ENCODE measurements at places on chromosomes 6 and 20.

DNA sequence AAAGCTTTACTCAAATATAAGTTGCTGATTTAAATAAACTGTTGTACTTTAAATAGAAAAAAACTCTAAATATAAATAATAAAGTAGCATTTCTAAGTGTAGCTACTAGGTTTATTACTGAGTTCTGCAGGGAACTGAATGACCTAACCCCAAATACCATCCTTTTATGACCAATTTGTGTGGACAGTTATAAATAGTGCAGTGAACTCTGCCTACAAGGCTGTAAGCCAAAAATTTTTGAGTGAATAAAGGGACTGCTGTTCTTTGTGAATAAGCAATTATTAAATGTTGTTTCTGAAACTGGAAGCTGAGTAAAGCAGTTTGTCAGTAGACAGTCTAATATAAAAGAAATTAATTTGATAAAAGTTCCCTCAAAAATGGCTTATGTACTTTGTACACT is 90.8 kb upstream of the ELOVL5 start:
- DNase-seq: no peak

DNA sequence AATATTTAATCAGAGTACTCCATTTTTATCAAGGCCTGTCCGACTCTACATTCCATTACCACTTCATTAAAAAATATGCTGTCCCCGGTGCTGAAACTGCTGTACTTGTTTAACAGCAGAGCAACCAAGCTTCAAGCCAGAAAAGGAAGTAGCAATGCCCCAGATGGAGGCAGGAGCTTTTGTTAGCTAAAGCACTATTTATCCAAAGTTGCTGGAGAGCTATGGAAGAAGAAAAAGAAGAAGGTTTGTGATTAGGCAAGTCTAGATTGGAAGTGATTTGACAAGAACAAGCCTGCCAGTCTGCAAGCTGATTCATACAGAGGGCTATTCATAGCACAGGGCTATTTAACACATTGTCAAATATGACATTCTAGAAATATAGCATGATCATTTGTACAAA is 160.9 kb upstream of the SPTLC3 start:
- no peak for DNase-seq

DNA sequence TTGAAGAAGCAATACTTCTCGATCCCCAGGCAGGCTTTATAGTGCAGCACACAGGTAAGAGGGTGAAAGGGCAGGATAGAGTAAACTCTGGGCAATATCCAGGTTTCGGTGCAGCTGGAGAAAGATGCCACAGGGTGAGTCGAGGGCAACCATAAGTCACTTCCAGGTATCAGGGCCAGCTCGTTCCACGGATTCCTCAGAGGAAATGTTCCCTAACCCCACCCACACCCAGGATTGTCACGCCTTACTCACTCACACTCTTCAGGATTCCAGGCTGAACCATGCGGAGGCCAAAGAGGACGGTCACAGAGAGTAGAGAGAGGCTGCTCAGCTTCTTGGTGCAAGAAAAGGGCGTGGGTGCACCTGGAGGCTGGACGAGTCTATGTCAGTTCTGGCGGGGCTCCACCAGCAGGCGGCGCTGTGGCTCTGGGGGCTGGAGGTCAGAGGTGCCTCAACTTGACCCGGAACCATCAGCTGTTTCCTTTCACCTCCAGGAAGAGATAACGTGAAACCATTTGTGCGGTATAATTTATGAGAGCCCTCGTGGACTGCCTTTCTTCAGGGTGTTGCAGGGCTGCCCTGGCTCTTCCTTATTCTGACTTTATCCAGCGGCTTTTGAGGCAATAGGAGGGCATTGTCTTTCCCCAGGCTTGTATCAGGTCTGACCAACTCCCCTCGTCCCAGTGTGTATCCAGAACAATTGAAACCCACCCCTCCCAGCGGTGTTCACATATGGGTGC is 14.5 kb upstream of the WFDC12 start:
- DNase-seq: peak; percentile 10

DNA sequence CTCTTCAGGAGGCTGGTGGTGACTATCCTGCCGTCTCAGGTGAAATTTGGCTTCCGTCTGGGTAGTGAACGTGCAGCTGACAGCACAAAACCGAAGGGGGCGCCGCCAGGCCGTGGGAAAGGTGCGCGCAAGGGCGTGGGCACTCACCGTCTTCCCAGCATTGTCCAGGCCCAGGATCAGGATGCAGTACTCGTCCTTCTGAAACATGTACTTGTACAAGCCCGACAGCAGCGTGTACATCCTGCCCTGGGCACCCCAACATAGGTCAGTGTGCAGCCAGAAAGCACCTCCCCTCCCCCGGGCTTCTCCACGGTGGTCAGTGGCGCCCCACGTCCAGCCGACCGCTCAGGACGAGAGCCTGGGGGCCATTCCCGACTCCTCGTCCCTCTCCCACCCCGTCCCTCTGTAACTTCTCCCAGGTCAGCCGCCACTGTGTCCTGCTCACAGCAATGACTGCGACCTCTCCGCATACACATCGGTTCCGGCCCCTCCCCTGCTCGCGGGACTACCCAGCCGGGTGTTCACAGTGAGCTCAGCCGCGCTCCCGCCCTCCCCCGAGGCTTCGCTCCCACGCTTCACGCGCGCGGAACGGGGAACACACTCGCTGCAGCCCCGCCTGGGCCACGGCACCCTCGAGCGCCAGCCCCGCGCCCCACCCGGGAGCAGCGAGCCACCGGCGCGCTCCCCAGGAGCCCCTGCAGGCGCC is 771 bp downstream of the ARFRP1 start:
- no peak for DNase-seq

GRCh38 chr6:87237804-87238203 is 82.4 kb downstream of the ZNF292 start:
- DNase-seq: no peak

- DNase-seq: no peak
Measured at GRCh38 chr20:31930779-31931178, 21.1 kb downstream of the PDRG1 start.

DNA sequence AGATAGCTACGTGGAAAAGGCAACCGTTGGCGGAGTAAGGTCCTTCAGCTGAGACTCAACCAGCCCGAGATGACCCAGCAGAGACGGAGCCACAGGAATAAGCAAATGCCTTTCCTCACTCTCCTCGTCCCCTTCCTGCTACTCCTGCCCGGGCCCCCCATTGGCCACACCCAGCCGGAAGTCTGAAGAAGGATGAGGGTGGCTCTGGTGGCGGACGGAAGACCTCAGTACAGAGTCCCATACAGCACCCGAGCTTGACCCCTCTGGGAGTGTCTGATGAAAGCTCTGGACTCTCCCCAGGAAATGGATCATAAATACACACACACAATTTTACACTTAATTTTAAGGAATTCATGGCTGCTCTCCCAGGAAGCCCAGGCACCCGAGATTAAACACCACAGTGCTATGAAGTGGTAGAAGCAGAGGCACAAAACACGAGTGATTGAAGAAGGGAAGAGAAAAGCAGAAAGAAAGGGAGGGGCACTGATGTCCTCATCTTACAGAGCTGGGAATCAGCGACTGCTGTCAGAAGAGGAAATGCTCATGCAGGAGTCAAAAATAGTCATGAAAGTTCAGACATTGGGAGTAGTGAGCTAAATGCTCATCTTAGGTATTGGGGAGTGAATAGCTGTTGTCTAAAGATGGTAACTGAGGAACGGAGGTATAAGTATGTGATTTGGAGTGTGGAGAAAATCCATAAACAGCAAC is 125.6 kb downstream of the BANF2 start:
- no peak for DNase-seq

GRCh38 chr6:71886184-71887005 is at the start of gene RIMS1:
TSS of gene RIMS1 (plus strand) at chr6:71886550. CDS start at chr6:71887024, 474 bp downstream.
- DNase-seq: no peak

DNA sequence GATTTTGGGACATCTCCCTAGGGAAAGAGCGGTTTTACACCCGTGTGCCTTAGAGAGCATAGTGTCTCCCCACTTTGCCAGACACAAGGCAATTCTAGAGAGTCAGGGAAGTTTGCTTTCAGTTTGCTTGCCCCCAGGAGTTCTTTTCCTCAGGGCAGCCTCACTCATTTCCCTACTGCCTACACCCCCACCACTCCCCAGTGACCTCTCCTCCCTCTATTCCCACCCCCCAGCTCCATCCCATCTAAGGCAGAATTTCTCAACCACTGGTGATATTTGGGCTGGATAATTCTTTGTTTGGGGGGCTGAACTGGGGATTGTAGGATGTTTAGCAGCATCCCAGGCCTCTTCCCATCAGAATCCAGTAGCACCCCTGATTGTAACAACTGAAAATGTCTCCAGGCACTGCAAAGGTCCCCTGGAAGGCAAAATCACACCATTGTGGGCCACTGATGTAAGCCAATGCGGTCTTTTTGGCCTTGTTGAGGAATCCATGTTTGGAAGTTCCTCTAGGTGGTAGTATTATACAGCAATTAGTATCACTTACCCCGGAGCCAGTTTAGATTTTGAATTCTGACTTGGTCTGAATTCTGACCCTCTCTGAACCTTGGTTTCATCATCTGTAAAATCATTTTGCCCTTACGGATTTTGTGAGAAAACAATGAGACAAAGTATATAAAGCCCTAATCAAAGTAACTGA is 1.3 kb downstream of the EPPIN start:
- no peak for DNase-seq

DNA sequence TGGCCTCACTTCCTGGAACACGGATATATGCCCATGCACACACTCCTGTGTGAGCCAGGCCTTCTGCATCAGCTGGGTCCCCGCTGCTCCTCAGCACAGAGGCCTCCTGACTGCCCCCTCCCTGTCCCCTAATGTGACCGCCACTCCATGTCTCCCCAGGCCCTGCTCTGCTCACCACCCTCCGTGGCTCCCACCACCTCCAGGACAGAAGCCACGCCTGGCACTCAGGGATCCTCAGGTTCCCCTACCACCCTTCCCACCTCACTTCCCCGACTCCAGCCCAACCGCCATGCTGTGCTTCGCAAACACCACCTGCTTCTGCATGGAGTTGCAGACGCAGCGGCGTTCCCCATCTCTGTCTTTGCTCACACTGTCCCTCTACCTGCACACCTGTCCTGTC is 4.3 kb upstream of the SRC start:
- DNase-seq: no peak

DNA sequence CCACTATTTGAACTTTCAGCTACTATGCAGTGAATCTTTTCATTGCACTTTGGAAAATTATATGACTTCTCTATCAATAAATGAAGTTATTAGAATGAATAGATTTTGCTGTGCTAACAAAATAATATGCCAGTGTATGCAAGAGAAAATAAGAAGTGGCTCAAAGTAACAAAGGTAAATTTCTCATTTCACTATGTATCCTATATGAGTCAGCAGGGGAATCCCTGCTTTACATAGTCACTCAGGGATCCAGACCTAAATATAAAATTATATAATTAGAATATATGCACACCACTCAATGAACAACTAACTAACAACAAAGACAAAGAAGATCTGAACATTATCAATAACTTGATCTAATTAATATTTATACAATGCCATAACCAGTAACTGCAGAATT is 390.8 kb upstream of the IRAK1BP1 start:
- DNase-seq: no peak

DNA sequence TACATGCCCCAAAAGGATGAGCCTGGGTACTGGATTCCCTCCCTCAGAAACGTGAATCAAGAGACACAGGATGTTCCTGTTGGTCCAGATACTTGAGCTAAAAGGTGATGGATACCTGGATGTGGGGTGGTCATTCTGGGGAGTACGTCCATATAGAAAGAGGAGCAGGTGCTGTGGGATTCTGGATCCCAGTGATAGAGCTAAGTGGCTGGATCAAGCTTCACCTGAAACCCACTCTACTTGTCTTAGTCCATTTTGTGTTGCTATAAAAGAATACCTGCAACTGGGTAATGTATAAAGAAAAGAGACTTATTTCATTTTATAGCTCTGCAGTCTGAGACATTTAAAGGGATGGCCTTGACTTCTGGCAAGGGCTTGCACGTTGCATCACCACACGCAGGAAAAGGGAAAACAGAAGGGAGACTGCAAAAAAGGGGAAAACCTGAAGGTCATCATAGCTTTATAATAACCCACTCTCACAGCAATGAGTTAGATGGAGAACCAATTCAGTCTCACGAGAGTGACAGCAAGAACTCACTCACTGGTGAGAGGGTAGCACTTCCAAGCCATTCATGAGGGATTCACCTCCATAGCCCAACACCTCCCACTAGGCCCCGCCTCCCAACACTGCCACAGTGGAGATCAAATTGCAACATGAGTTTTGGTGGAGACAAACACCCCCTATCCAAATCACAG is 31.2 kb downstream of the RIPOR3 start:
- DNase-seq: no peak

- DNase-seq: no peak
Measured at GRCh38 chr6:6236730-6237469, 83.6 kb downstream of the F13A1 start.

DNA sequence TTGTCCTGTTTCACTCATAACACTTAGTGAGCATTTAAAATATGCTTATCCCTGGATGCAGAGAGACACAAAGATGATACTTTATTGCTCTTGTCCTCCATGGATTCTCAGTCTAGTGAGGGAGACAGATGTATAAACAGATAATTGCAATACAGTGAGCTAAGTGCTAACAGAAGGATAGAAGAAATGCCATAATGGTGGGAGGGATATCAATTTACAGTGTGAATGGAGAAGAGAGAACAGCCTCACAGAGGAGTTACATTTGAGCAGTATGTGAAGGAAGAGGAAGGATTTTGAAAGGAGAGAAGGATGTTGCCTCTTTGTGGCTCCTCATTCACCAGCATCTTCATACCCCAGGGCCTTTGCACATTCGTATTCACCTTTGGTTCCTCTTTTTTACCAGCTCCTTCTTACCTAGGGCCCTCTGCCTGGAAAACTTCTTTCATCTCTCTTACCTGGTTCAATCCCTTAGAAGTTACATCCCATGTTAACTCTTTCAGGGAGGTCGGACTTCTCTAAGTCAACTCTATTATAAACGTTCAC is 341.7 kb downstream of the PRL start:
- no peak for DNase-seq

DNA sequence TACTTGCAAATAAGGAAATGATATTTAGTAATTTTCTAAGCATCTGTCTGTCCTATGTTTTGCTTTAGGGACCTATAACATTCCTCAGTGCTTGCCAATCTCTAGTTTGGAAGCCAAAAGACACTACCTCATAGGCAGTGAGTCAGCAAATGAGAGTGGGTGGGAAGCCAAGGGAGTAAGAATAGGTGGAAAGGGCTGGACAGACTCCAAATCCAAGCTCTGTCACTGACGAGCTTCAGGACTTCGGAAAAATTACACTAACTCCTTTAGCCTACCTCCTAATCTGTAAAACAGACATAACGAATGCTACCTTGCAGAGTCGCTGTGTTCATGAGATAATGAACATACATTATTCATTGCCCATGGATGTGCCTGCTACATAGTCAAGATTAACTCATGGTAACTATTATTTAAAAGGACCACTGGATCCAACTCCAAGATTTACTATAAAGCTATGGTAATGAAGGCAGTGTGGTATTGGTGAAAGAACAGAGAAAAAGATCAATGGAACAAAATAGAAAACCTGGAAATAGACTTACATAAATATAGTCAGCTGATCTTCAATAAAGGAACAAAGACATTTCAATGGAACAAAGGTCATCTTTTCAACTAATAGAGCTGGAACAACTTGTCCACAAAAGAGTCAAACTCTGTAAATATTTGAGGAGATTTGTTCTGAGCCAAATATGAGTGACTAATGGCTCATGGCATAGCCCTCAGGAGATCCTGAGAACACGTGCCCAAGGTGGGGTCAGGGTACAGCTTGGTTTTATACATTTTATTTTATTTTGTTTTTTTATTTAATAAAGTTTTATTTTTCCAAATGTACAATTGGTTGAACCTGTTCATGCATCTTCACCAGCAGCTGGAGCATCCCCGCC is 64.1 kb downstream of the FAM50B start:
- DNase-seq: no peak

Data from activated naive CD4-positive, alpha-beta T cell (primary cell).